Stimulated activated CD4-positive, alpha-beta T cell treated with anti-CD3 and anti-CD28 coated beads, Interleukin-4, amount 100 ng/mL, for 1 hour (primary cell): ENCODE measurements at places on chromosomes 7 and 10.

DNA sequence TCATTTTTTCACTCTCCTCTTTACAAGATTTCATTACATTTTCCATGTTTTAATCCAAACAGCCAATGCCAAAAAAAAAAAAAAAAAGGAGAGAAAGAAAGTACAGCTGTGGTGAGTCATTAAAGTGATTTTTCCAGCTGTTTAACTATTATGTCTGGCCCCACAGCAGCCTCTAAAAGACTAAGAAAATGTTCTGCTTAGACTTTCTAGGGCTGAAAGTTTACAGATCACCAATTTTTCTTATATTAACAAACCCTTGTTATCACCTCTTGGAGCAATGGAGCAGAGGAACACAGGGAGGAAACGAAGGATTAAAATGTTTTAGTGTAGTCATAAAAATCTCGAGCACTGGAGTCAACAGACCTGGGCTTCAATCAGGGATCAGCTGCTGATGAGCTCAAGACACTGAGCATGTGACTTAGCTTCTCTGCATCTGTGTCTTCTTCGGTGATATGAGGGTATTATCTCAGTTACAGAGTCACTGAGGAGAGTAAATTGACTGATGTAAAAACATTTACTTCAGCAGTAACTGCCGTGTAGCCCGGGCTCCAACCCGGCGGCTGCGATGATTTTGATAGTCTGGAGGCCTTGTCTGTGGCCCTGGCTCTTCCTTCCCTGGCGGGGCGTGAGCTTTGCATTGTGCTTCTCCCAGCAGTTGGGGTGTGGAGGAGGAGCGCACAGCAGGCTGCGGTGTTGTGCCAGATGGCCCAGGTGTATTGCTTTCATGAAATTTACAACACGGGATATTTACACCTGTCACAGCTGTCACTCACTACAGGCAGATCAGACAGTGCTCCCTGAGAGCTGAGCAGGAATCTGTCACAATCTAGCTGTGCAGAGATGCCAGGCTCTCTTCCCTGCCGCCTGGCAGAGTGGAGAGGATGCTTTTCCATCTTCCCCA is 298.3 kb upstream of the FZD8 start:
- no peak for DNase-seq

DNA sequence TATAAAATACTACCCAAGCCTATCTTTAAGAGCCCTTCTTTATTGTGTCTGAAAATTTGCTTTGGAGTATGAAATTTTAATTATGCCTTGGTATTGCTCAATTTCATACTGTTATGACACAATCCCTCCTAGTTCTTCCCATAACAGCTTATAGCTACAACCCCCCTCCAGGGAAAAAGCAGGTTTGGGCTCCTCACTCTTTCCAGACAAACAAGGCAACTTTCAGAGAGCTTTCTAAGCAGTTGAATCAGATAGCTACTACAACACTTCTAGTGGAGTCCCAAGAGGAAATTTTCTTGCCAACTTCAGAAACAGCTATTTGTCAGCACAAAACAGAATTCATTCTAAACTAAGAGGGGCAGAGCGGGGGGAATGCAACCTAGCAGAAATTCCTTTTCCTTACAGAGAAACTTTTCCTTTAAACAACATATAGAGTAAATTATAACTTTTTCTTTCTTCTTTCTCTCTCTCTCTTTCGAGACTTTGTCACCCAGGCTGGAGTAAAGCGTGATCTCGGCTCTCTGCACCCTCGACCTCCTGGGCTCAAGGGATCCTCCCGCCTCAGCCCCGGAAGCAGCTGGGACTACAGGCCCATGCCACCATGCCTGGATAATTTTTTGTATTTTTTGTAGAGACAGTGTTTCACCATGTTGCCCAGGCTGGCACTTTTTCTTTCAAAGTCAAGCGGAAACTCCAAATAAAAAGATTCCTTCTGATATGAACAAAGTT is 26.0 kb upstream of the JMJD1C start:
- DNase-seq, result no peak

GRCh38 chr7:69812756-69813155 is 214.5 kb downstream of the AUTS2 start:
- no peak for DNase-seq

- no peak for DNase-seq
These were observed 9.0 kb downstream of the IQCE start for GRCh38 chr7:2567679-2568278.

GRCh38 chr7:139732471-139733167 is 45.2 kb downstream of the HIPK2 start:
- no peak for DNase-seq

DNA sequence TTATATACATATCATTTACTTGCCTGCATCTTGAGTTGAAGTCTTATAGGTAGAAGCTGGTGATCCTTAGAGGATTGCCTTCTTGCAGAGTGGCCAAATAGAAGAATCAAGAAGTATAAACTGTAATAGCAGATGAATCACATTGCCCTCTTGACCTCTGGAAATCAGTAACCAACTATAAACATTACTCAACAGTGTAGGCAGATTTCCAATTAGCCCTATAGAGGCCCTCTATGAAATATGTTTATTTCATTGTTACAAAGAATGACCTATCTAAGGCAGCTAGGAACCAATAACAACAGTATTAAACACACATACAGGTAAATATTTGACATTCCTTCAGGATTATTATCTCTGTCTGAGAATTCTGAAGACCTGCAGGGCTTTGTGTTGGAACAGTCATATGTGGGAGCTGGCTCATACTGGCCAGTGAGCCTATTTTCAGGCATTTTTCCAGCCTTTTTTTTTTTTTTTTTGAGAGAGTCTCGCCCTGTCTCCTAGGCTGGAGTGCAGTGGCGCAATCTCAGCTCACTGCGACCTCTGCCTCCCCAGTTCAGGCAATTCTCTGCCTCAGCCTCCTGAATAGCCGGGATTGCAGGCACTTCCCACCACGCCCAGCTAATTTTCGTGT is 7.2 kb upstream of the SRI start:
- DNase-seq, result no peak

DNA sequence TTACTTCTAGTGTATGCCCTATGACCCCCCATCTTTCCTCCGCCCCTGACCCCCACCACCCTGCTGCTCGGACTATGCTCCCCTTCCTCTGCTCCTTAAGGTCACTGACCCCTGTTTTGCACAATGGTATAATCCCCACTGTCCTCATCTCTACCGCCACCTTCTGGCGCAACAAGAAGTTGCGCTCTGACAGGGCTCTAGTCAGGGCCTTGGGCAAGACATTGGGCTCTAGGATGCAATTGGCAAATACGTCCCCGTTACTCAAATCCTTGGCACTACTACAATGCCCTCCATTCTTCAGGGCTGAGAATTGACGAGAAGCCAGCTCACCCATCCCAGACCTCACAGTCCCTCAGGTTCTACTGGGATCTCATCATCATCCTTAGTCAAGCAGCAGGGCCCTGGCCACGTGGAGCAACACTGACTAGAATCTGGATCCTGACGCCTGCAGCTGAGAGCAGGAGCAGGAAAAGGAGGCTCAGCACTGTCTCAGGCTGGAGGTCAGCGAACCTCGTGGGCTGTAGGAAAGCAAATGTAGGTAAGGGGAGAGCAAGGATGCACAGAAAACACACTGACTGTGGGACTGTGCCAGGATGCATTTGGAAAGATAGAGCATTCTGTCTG is 10.6 kb downstream of the LRIT2 start:
- DNase-seq, result no peak

GRCh38 chr10:78297997-78298396 is 264.3 kb downstream of the RPS24 start:
- no peak for DNase-seq

GRCh38 chr7:129126314-129126713 is 18.2 kb upstream of the TSPAN33 start:
- DNase-seq, result no peak

DNA sequence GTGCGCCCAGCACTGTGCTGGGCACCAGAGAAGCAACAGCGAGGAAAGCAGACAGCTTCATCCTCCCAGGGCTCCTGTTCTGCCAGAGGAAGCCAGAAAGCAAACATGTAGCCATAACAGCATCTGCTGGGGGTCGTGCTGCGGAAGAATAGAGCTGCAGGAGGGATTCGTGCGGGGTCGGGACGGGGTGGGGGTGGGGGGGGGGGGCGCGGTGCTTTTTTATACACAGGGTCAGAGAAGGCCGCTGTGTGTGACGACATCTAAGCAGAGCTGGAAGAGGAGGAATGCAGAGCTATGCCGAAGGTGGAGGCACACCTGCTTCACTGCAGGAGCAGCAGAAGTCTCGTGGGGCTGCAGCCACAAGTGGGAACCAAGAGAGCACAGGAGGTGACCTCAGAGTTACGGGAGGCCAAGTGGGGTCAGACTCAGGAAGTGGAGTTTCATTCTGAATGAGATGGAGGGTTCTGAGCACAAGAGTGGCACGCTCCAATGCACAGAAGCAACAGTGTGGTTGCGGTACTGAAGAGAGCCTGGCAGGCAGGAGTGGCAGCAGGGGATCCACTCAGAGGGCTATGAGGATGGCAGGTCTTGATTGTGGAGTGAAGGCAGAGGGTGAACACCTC is 11.1 kb downstream of the PKD1L1 start:
- no peak for DNase-seq

DNA sequence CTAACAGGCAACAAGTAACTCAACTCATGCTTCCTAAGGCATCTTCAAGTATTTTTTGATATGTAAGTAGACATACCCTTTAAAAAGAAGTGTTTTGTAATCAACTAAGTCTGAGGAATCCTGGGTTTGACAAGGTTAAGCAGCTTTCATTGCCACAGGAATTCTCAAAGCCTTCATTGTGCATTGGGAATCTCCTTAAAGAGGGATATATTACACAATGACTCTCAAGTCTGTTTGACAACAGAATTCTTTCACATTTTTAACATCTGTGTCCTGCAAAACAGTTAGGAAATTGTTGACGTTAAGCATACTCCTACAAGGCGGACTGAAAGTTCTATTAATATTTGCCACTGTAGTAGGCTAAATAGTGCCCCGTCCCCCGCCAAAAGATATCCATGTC is 71.4 kb downstream of the SGMS1 start:
- no peak for DNase-seq

DNA sequence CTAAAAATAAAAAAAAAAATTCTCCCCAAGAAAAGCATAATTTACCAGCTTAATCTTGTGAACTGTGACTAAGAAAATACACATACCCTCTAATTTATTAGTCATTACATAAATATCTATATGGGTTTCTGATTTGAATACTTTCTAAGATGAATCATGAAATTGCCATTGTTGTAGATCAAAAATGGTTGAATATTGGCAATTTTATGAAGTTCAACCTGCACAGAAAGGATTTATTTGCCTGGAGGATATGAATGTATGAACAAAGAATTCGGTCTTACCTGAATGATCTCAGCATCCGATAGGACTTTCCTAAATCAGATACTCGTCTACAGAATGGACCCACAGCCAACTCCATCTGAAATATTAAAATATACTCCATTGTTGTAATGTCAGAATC is 61.5 kb downstream of the HBP1 start:
- DNase-seq, result no peak

DNA sequence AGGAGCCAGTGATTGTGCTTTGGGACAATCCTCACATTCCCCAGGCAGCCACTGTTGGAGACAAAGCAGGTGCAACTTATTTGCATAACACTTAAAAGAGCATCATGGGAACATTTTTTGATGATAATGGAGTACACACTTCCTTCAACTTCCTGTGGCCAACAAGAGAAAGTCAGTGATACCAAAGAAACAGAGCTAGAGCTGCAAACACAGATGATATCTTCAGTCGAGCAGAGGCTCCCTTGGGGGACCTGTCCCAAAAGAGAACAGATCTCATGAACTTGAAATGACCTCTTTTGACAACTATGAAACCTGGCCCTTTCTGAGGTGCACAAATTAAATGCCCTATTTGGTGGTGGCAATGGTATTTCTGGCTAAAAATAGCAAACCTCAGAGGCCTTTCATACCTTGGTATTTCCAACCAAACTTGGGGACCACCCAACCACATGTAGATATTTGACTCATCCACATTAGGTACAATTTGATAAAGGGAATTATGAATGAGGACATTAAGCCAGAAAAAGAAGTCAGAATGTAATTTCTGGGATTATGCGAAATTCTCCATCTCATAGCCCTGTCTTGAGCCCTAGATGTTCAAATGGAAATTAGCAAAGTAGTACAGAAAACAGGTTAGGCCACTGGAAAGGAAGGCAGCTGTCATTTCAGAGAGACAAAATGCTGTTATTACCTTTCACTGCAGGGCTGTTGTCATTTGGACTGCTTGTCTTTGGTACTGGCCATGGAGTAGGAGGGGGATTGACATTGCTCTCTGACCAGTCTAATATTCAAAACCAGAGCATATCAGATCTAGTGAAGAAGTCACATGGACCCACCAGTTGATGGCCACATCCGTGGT is 146.2 kb downstream of the ICA1 start:
- no peak for DNase-seq

DNA sequence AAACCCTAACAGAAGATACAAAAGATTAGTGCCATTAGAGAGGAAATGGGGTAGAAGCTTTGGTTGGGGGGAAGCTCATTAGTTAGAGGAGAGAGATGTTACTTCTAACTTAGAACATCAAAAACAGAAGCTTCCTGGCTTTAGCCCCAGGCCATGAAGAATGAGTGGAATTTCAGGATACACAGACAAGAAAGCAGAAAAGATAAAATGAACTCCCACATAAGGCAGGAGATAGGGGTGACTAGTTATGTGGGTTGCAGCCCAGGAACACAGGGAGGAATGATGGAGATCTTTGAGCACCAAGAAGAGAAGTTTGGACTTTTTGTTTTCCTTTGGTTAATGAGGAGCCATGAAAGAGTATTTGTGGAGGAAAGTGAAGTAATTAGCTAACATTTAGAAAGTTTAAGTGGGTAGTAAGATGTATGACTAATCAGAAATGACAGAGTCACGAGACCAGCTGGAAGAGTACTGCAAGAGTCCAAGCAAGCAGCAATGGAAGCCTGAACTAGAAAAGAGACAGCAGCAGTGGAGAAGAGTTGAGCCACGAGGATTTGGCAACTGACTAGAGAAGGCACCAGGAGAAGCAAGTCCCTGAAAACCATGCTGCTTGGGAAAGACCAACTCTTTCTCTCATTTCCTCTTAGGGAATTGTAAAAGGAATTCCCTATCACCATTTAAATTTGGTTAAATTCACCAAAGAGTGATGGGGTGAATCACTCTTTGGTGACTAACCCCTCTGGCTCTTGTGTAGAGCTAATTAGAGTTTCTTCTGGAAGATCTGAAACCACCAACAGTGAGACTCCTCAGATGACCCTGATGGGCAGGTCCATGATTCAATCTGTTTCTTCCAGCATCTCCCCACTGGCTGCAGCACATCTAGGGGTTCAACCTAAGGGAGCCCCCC is 131.9 kb downstream of the KCNMA1 start:
- no peak for DNase-seq

DNA sequence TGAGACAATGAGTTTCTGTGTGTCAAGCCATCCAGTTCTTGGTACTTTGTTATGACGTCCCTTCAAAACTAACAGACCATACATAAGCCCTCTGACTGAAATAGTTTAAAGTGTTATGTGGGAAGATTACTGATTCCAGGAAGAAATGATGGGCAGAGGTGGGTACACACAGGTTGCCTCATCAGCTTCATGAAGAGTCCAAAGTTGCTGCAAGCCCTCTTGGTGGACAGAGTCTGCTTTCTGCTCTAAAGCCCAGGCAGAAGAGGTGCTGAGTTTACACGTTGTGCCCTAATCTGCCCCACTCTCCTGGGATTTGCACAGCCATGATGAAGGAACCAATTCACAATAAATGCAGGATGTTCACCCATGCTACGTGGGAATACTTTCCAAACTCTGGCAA is 187.4 kb downstream of the PARD3 start:
- DNase-seq, result no peak
